ENCODE measurements at places on chromosomes 3 and 15.

DNA sequence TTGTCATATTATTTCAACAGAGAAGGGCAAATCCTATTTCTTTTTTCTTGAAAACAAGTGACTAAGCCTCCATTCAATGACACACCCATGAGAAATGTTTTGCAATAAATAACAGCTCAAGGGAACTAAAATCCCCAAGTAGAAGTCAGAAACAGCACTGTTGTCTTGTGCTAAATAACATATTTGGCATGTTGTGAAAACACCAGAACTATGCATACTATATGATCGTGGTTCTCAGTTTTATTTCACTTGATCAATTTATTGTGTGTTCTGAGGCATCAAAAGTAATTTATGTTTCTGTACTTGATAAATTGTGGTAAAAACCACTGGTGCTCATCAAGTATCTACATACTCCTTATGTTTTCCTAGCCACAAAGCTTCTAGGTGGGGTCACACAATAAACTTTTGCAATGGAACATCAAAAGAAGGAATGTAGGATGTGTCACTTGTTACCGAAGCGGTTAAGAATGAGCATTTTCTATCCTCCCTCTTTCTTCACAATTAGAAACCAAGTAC is 691.7 kb upstream of the CBLB start:
- DNase-seq = no peak

GRCh38 chr3:139944256-139944910 is 9.4 kb downstream of the CLSTN2 start:
- DNase-seq = no peak

- no peak for DNase-seq
Observed at GRCh38 chr15:57634290-57634689, 42.6 kb downstream of the MYZAP start.

DNA sequence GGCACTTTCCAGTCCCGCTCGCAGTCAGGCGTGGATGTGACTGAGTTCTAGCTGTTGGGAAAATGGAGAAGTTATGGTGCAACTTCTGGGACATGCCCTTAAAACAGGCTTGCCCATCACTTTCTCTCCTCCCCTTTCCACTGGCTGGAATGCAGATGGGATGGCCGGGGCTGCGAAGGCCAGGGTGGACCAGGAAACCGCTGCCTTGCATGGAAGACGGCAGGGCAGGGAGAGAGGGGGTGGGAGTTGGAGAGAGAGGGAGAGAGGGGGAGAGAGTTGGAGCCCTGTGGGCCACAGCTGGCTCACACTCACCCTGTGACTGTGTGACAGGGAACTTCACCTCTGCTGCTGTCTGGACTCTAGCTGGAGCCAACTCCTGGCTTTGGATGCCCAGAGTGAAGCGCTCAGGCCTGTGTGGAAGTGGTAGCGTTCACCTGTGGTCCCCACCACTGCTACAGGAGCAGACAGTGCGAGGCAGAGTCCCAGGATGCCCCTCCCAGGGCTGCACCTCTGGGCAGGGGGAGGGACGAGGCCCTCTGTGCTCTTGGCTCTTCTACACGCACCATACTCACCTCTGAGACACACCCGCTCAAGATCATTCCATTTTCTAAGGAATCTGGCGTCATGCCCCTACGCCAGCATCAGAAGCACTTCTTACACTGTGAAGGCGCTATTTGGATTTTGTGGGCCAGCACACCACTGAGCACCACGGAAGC is 36.6 kb downstream of the KLHL25 start:
- no peak for DNase-seq

GRCh38 chr3:129890891-129891290 is 2.6 kb downstream of the TMCC1 start:
- DNase-seq = no peak

- no peak for DNase-seq
Observed at GRCh38 chr3:62605413-62606068, 232.2 kb upstream of the FEZF2 start.

- DNase-seq = no peak
Observed at GRCh38 chr3:183342824-183343223, 85.6 kb downstream of the MCF2L2 start.

DNA sequence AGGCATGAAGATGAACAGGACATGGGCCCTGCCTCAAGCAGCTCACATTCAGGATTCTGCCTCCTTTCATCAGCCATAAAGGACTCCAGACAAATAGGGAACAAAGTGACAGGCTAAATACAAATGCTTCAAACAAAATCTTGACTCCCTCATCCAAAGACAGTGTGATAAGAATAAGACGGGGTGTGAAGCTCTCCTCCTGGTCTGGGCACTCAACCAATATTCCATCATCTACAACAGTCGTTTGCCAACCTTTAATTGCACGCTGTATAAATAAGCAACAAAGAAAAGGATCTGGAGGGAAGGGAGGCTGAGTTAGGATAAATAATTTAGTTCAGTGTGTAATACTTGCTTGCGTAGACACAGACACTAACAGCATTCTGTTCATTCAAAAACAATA is 5.4 kb downstream of the CCDC54 start:
- DNase-seq = no peak

- no peak for DNase-seq
Observed at GRCh38 chr3:15097891-15098290, 1.1 kb downstream of the RBSN start.

DNA sequence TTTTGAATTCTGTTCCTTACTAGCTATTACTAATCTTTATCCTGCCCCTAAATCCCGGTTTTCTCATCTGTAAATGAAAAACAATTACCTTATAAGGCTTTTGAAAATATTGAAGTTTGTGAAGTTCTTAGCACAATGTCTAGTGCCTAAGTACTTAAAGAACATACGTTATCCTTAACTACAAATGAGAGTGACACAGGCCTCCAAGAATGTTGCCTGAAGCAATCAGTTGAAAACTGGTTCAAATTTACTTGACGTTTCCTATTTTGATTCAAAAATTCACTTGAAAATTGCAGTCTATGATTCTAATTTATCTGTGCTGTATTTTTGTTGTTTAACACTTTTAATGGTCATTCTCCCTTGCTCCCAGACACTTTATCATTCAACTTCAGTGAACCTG is 3.2 kb downstream of the SENP7 start:
- DNase-seq = no peak

- DNase-seq = no peak
Observed at GRCh38 chr15:99474909-99475753, 90.7 kb upstream of the MEF2A start.

- no peak for DNase-seq
Observed at GRCh38 chr15:25680686-25681025, 182.5 kb downstream of the ATP10A start.

DNA sequence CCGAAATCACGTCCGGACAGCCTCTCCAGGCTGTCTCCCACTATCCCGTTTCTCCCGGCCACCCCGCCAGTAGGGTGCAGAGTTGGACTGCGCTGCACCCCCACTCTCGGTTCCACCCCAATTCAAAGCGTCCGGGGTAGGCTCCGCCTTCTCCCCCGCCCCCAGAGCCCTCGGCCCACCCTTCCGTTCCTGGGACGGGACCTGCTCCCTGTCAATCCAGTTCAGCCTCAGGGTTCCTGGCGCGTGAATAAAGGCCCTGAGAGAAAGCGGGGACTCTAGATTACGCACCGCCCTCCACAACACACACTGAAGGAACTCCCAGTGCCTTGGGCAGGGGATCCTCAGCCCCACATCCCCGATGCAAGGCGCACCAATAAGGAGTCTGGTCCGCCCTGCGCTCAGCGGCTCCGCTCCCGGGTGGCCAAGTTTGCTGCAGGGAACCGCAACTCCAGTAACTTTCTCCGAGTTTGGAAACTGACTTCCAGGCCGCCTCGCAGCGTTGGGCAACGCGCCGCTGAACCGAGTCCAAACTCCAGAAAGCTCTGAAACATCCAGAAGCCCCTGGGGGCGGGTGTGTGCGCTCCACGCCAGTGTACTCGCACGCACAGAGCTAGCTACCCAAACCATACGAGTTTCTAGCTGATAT is 1.9 kb downstream of the ADAMTS9 start:
- peak; percentile 52 for DNase-seq

DNA sequence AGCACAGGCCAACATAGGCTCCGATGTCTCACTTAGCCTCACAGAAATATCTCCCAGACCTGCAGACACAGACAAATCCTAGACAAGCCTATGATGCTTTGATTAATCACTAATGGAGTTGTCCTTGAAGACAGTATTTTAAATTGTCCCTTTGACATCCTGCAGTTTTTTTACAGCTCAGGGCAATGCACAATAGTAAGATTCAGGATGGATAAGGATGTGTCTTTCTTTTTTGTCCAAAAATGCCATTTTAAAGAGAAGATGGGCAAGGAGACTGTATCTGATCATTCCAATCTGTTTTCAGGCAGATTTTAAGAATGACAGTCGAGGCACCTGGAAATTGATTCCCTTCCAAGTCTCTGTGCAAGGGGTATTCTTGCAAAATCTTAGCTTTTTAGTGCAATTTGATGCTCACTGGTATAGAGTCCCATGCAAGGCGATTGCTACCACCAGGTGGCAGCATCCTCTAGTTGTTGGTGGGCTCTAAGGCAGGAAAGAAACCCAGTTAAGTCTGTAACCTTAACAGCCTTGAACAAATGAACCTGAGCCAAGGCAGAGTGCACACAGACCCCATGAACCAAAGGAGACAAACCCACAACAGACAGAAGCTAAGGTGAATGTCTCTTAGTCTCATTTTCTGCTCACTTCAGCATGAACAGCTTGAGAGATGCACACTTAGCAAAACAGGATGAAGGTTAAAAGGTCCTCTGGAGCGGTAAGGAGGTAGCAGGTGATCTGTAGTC is 51.2 kb upstream of the MINAR1 start:
- peak; percentile 85 for DNase-seq

DNA sequence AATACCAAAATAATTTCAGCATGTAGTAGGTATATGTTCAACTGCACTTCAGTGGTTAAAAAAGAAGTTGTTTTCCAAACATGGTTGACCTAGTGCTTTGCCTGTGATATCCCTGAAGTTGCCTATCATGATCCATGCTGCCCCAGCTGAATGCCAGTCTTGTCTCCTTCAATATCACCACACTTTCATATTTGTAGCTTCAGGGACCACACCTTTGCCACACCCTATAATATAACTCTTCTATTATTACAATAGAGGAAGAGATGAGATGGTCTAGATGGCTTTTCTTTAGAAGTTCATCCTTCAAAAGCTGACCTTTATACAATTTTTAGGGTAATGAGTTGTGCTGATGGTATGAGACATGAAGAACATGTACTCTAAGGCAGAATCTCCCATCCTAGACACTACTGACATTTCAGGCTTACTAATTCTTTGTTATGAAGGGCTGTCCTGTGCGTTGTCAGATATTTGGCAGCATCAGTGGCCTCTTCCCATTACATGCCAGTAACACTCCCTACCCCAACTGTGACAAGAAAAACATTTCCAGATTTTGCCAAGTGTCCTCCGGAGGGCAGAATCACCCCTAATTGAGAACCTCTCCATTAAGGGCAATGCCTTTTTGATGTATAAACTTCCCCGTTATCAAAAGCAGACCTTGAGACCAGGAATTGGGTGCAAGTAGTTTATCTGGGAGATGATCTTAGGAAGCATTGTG is 76.2 kb upstream of the PLCL2 start:
- DNase-seq = no peak

- DNase-seq = no peak
Observed at GRCh38 chr3:110383356-110383755, 688.3 kb upstream of the NECTIN3 start.

GRCh38 chr15:30650012-30650929 is 24.3 kb downstream of the ARHGAP11B start:
- peak; percentile 11 for DNase-seq

DNA sequence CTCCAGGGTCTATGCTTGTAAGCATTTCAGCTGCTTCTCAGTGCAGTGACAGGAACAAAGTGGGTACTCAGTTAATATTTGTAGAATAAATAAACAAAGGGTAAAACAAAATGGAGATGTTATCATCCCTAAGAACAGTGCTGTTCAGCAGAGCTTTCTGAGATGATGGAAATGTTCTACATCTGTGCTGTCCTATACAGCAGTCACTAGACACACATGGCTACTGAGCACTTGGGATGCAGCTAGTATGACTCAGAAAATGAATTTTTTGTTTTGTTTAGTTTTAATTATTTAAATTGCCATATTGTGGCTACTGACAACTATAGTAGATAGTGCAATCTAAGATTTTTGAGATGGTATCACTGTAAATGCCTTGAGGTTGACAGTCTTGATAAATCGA is 283.8 kb upstream of the ADAMTS9 start:
- DNase-seq = no peak

- DNase-seq = no peak
Observed at GRCh38 chr3:15563190-15563589, 38.2 kb downstream of the HACL1 start.

GRCh38 chr15:89018207-89018606 is 70.0 kb upstream of the ABHD2 start:
- DNase-seq = no peak

GRCh38 chr3:178975320-178975719 is 96.3 kb downstream of the ZMAT3 start:
- no peak for DNase-seq

DNA sequence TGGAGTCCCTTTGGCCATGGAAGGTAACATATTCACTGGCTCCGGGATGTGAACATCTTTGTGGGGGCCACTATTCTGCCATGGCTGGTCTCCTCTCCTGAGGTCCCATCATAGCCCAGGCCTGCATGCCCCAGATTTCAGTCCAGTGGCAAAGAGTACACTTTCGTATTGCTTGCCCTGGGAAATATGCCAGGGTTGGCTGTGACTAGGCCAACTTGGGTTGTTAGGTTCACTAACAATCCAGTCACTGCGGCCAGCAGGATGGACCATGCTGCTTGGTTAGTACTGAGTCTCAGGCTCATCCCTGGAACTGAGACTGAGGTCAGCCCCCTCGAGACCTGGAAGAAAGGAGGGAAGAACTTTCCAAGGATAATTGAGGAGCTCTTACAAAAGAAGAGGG is 9.8 kb upstream of the EEFSEC start:
- DNase-seq = no peak

DNA sequence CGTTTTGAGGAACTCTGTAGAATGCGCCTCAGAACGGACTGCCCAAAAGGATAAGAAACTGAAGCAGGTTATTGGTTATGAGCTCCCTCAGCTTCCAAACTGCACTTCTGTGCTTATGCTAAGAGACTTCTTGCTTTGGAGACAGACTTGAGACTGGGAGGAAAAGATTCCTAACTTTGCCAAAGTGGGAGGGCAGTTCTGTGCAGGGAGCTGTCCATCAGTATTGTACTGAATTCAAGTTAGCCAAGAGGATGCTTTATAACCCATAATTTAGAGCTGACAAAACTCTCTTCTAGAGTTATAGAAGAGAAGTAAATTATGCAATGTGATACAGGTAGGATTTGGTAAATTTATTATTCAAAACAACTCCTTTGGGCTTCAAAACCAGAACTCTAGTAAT is 519.8 kb upstream of the GBE1 start:
- DNase-seq = no peak

GRCh38 chr3:1068985-1069384 is 23.8 kb upstream of the CNTN6 start:
- no peak for DNase-seq

DNA sequence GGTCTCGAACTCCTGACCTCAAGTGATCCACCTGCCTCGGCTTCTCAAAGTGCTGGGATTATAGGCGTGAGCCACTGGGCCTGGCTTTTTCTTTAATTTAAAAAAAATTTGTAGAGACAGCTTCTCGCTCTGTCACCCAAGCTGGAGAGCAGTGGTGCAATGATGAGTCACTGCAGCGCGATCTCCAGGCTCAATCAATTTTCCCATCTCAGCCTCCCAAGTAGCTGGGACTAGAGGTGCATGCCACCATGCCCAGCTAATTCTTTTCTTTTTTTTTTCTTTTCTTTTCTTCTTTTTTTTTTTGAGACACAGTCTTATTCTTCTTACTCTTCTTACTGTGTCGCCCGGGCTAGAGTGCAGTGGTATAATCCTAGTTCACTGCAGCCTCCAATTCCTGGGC is 19.8 kb downstream of the TUBGCP4 start:
- DNase-seq = no peak

- no peak for DNase-seq
Observed at GRCh38 chr3:29822071-29822470, 541.2 kb downstream of the RBMS3 start.
